ENCODE measurements at places on chromosomes 4 and X.

DNA sequence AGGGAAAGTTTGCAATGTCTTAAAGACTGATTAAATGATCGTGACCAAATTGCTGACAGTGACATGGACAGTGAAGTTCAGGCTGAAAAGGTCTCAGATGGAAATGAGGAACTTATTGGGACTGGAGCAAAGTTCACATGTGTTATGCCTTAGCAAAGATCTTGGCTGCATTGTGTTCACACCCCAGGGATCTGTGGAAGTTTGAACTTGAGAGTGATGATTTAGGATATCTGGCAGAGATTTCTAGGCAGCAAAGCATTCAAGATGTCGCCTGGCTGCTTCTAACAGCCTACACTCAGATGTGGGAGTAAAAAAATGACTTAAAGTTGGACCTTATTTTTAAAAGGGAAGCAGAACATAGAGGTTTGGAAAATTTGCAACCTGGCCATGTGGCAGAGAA, 21.4 kb downstream of the SCARB2 start:
- DNase-seq: no peak

DNA sequence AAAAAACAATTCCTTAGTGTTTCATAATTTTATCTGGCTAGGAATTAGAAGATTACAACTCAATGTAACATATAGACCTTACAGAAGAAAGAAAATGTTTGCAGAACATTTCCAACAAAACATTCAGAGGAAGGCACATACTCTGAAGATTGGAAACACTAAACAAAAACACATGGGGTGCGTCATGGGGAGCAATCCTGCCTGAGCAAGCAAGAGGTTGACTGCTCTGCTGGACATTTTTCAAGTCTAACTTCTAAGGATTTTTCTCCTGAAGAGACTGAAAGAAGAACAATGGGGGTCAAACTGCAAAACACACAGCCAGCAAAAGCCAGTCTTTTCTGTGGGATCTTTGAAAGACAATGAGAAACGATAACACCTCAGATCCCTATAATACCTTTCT, 182.8 kb downstream of the GUCY2F start:
- DNase-seq: no peak

DNA sequence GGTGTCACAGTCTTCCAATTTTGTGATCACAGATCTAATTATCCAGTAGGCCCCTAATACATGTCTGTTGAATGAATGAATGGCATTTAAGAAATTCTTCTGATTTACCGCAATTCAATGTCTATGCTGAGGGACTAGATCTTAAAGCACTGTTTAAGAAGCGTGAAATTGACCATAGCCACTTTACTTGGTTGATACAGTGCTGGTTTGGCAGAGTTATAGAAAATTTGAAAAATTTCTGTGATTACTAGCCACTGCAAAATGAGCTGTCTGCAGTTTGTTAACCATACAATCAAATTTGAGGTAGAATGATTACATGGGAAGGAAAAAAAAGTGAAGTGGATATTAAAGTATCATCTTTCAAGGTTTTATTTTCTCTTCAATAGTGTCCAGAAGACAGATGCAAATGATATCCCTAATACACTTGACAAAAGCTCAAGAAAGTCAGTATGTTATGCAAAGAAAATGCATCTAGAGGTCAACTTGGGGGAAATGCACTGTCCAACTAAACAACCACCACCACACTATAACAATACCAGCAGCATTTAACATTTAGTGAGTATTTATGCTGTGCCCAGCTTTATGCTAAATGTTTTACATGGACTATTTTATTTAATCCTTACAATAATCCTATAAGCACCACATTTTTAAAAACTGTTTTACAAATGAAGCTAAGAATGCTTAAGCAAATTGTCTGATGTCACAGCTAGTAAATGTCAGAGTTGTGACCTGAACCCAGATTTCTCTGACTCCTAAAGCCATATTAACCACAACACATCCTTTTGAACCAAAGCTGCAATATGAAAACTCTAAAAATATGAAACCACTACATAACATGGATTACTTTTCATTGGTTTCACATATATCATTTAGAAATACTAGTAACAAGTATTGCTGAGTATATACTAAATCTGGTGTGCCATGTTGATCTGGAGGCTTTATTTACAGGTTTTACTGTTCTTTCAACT, 217.9 kb upstream of the MAB21L2 start:
- DNase-seq: no peak

DNA sequence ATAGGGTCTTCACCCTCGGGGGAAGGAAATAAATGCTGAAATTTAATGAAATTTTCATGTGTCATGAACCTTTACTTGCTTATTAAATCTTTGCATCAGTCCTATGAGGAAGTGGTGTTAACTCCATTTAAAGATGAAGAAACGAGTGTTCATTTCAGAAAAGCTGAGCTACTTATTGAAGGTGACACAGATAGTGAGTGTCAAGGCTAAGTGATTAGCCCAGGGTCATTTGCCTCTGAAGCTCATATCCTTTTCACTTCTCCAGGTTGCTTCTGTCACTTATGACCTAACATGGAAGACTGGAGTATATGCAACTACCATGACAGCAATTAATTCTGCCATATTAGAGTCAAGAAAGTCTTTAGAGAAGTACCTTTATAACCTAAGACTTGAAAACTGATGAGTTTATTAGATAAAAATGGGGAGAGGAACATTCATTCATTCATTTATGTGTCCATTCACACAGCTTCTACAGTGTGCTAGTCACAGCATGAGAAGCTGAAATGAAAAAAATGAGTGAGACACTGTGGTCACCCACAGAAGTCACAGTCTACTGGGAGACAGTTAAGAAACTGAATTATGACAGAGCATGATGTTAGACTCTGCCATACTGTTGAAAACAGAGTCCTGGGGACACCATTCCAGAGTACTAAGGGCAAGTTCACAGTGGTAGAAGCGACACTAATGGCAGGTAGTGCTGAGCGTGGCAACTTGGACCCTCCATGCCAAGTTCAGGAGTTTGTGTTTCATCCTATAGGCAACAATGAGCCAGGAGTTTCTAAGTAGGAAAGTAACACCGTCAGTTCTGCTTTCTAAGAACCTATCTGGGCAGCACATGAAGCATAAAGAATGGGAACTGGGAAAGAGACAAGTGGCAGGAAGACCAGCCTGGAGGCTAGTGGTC, 21.3 kb downstream of the ALPK1 start:
- DNase-seq: no peak

- no peak for DNase-seq
Observed at GRCh38 chr4:160372390-160372789, 1269.5 kb downstream of the RAPGEF2 start.

DNA sequence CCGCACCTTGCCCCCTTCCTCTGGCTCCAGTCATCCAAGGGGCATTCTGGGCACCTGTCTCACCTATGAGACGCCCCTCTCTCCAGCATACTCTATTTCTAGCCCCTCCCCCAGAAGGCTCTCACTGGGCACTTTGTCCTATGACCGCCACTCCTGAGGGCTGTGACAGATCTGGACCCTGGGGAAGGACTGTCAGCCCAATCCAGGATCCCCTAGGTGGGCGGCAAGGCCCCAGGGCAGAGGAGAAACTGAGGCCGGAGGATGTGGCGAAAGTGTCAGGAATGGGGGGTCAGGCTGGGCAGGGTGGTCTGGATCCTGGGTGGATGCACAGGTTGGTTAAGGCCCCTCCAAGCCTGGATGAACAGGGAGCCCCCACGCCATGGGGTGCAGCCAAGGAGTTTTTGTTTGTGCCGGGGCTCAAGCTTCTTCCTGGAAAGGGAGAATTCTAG, 16.2 kb upstream of the NAT8L start:
- no peak for DNase-seq

DNA sequence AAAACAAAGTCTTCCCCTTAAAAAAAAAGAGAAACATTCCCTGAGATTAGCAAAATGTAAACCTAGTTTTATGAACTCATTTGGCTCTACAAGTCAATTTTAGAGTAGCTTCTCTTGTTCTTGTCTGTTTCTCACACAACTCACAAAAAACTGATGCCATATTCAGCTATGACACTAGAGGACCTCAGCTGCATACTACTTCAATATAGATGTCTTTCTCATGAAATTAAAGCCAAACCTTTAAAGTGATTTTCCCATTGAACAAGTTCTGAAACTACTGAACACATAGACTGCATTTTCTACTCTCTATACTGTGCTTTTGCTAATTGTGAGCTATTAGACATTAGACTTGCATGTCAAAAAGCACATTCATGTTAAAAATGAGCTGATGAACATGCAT, 49.8 kb downstream of the TBCK start:
- no peak for DNase-seq

DNA sequence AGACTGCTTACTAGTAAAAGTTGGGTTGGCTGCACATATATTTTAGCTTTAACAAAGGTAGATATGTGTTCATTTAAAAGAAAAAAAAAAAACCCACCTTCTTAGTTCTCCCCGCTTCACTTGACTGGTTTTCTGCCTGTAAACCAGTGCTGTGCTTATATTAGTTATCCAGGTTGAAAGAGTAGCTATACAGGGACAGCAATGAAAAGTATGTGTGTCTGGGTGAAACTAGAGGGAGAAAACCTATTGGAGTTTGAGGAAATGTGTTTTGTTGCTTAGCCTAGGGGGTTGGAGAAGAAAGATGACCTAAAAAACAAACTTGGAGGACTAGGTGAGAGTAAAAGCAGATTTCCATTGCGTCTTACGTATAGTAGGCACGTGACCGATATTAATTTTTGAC, 4.5 kb downstream of the JADE1 start:
- no peak for DNase-seq

DNA sequence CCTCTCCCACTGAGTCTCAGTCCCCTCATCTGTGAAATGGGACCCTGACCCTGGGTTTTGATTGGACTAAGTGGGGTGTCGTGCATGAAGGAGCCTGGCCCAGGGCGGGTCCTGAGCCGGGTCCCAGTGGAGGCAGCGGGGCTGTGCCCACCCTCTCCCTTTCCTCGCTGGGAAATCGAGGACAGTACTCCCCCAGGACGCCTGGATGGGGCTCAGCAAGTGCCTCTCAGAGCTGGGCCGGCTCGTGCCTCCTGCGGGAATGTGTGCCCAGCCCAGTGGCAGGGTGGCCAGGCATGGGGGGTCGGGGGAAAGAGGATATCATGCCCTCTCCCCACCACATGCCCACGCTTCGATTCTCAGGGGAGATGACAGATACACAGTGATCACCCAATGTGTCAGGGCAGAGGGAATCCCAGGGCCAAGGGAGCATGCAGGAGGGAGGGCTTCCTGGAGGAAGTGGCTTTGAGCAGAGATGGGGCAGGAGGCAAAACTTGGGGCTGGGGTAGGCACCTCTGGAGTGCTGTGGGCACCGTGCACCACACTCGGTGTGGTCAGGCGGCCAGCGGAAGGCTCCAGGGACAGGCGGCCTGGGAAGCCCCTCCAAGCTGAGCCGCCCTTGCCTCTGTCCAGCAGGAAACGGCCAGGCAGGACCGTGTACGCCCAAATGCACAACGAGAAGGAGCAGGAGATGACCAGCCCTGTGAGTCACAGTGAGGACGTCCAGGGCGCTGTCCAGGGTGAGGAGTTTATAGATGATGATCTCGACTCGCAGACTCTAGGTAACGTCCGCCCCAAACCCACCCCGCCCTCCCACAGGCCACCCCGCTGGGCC, 203.0 kb downstream of the AFAP1 start:
- DNase-seq: no peak

DNA sequence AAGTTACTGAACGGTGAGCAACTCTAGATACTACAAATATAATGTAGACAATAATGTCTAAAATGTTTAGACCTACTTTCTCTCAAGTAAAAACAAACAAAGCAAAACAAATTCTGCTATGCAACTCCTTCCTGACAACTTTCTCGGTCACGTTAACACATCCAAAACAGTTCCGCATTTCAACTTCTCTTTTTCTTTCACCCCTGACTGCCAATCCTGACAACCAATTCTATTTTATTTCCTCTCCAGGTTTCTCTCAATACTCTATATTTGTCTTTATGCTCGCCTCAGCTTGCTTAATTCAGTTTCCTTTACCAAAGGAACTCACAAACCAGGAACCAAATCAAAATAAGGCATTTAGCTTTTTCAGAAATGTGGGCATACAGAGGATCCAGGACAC, 513.0 kb downstream of the FSTL5 start:
- DNase-seq: no peak

DNA sequence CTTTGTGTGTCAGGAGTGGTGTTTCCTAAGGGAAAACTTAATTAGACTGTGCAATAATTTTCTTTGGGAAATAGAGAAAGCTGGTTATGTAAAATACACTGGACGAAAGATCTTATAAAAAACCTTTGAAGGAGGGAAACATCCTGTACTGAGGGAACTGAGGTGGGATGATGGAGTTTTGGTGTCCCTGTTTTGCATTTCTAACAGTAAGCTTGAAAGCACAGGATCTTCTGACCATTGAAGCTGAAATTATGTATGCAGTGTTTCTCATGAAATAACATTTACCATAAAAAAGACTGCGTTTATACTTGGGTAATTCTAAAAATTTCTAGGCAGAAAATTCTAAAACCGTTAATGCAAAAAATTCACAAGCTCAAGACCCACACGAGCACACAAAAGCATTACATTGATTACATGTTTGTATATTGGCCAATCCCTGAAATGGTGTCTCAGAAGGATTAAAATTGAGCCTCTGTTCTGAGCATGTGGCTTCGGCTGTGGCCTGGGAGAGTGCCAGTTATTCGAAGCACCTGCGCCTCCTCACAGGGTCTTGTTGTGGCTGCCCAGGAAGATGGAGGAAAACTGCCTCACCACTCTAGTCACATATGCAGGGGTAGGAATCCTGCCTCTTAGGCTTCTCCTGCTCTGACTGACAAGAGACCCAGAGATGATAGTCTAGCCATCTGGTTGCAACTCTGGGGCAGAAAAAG, 49.5 kb downstream of the JADE3 start:
- DNase-seq: no peak

- no peak for DNase-seq
Observed at GRCh38 chr4:35087218-35087617, 1157.1 kb downstream of the ARAP2 start.

GRCh38 chr4:8248091-8248490, 21.5 kb upstream of the HTRA3 start:
- DNase-seq: no peak

DNA sequence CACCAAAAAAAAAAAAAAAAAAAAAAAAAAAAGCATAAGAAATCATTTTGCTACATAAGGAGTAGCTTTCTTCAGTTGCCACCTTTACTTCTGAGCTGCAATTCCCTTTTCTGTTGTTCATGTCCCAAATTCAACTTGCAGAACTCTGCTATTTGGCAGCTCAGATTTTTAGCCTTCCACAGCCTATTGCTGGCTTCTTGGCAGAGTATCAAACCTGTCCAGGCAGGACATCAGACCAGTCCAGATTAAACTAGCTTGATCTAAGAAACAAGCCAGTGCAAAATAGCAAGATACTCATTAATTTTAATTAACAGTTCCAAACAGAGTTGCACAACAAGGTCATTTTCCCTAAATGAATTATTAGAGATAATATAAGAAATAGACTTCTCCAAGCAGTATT, 123.6 kb upstream of the NR3C2 start:
- no peak for DNase-seq

- no peak for DNase-seq
Observed at GRCh38 chr4:81495345-81495744, 23.6 kb upstream of the RASGEF1B start.

GRCh38 chrX:53374222-53374820, 48.1 kb downstream of the SMC1A start:
- DNase-seq: no peak

GRCh38 chr4:147078362-147078761, 132.7 kb upstream of the TTC29 start:
- DNase-seq: no peak

- no peak for DNase-seq
Observed at GRCh38 chrX:30787012-30787411, 102.0 kb downstream of the TAB3 start.

Data from activated CD4-positive, alpha-beta T cell treated with anti-CD3 and anti-CD28 coated beads, Interleukin-2, amount 50 U/mL, for 24 hours (primary cell).